ENCODE measurements at places on chromosomes 2 and 18. TPM values are rescaled to one million over a fixed set of nuclear protein-coding genes. Genes with fewer than 3 reads are reported as not detected.

Gene NAT8
- total RNA-seq: not detected

Gene ALK
- total RNA-seq: not detected

Gene TBR1
- not detected for total RNA-seq

Gene NPPC
- not detected for total RNA-seq

Gene ANO7
- 1.00 TPM for total RNA-seq

Gene SLC16A14
- not detected for total RNA-seq

Gene RAMP1
- 37.2 TPM for total RNA-seq

Gene CYP27C1
- total RNA-seq: not detected

Gene FAM237A
- not detected for total RNA-seq

Gene TEKT4
- not detected for total RNA-seq

Gene PLCL1
- 15.5 TPM for total RNA-seq
